Esophagus squamous epithelium (tissue), 5 donors: ENCODE measurements at places on chromosomes 7 and 10.

GRCh38 chr7:104482362-104483037, 154.1 kb downstream of the LHFPL3 start:
- no peak for DNase-seq

DNA sequence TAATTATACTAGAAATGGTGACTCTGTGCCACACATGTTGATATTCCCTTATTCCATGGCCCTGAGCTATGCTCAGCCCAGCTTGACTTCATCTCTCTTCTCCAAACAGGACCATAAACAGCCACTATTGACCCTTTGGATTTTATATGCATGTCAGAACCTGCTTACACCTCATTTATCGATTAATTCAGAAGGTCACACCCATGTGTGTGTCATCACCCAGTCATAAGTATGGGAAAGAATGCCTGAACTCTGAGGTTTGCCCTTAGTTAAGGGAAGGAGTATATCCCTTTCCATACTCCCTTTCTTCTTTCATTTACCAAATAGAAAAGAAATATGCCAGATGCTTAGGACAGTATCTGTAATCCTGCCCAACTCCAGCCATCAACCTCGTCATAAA, 602.3 kb downstream of the SORCS3 start:
- no peak for DNase-seq

- no peak for DNase-seq
These were observed 220.1 kb upstream of the FZD1 start for GRCh38 chr7:91043924-91044645.

DNA sequence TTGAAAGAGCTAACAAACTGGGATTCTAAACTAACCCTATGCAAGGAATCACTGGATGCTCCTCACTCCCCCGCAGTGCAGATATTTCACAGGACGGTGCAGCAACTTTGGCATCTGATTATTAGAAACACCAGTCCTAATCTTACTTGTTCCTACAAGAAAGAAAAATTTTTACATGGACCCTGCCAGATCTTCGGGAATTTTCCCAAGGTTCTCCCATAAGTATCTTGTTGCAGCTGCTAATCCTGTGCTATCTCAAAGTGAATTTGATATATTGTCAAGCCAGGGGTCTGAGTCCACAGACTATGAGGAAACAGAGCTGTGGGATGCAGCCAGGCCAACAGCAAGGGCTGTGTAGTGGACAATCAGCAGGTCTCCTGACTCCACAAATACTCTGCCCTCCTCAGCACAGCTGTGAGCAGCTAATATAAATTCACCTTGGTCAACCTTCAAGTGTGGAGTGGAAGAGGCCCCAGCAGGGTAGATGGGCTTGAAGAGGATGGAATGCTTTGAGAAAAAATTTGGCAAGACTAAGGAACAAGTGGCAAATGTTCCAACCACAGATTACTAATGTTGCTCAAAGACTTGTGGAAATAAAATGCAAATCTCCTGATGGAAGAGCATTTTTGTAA, 25.6 kb downstream of the VSTM4 start:
- DNase-seq: no peak

DNA sequence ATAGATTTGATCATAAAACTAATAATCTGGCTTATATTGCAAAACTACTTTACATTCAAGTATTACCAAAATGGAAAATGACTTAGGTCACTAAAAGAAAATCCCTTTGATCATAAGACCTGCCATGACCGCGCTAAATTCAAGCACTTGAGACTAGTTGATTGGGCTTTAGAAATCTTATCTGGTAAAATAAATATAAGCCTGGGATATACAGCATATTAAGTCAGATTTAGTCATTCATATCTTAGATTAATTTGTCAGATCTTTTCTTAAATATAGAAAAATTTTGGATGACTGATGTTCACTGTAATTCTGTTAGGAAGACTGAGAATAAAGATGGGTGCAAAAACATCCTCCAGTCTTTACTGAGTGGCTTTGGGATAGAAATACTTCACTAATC, 450.0 kb downstream of the HTR7 start:
- no peak for DNase-seq

DNA sequence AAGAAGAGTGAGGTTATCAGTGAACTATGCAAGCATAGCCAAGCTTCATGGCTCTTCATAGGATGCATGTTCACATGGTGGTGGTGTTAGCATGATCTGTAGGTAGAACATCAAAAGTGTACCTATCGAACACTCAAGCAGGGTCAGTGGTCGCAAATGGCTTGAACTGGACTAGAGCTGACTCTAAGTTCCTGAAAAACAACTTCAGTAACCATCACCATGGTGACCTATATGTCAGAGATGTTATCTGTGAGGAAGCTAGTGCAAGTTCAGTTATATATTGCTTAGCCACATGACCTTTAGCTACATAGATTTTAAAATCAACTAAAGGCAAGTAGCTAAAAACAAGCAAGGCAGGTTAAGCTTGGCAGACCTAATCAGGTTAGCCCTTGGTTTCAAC, 163.1 kb upstream of the AGR3 start:
- no peak for DNase-seq

DNA sequence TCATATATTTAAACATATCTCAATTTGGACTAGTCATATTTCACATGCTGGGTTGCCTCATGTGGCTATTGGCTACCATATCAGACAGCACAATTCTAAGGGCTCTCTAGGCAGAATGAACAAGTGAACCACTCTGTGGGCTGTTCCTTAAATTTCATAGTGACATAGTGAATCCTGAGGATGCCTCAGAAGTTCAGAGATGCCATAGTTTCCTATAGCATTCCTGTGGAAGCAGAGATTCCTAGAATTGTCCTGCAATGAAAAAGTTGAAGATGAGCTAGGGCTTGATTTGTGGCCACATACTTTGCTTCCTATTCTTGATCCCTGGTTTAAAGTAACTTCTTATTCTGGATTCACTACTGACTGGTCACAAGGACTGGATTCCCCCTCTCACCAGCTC, 35.6 kb downstream of the MKX start:
- DNase-seq: no peak

DNA sequence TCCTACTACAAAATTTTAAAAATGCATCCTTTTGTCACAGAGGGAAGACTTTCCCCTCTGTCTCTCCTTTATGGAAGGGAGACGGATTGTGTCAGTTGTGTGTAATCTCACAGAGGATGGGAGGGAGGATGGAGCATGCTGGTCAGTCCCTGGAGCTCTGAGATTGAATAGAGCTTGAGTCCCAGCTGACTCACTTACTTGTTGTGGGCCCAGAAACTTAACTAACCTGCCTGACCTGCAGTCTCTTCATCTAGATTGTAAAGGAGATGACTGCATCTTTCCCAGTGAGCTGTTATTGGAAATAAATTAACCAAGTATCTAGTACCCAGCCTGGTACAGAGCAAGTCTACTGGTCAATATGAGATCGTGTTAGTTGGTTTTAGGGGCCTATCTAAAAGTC, 77.9 kb upstream of the ADO start:
- no peak for DNase-seq

DNA sequence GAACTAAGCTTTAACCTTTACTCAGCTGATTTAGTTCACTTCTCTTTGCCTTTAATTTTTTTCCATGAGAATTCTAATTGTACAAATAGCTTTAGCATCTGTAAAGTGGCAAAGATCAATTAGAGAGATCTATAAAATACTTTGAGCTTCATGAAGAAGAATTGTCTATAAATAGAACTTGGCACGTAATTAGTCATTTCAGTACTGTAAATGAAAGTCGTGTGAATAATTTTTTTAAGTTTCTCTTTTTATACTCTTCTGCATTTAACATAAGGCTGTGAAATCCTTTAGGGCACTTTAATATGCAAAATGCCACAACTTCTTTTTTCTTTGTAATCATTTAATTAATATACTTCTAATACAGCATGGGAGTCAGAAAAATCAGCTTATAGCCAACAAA, 177.8 kb downstream of the CSTF2T start:
- no peak for DNase-seq

- no peak for DNase-seq
These were observed 452 bp upstream of the TMEM140 start for GRCh38 chr7:135147341-135147898.

DNA sequence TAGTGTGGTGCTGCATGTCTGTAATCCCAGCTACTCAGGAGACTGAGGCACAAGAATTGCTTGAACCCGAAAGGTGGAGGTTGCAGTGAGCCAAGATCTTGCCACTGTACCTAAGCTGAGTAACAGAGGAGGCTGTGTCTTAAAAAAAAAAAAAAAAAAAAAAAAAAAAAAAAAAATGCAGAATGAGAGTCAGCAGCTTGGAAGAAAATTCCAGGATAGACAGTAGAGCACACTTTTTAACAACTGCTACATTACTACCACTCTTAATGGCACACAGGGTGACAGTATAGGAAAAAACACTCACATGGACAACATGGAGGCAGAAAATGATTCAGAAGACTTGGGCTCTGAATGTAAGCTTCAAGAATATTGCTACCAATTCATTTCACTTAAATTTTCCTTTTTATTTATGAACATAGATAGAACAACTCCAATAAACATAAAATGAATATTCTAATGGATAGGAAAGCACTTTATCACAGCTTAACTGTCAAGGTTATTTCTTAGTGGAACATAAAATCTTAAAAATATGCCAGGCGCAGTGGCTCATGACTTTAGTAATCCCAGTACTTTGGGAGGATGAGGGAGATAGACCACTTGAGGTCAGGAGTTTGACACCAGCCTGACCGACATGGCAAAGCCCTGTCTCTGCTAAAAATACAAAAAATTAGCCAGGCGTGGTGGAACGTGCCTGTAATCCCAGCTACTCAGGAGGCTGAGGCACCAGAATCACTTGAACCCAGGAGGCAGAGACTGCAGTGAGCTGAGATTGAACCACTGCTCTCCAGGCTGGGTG, 31.5 kb downstream of the CHCHD3 start:
- no peak for DNase-seq

DNA sequence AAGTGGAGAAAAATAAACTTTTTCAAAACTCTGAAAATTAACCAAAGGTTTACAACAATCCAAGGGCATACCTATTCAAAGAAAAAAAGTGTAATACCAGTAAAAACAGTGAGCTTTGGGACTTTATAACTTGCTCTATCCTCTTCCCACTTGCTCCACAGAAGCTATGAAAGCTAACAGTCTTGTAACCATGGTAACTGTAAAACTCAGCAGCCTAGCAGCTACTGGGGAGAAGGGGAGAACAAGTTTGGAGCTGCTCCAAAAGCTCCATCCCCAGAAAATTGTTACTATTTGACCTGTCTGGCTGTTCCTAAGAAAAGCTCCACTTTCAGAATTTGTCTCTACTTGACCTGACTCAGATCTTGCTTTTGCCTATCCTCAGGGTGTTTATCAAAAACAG, 191.5 kb downstream of the OTUD1 start:
- DNase-seq: no peak

DNA sequence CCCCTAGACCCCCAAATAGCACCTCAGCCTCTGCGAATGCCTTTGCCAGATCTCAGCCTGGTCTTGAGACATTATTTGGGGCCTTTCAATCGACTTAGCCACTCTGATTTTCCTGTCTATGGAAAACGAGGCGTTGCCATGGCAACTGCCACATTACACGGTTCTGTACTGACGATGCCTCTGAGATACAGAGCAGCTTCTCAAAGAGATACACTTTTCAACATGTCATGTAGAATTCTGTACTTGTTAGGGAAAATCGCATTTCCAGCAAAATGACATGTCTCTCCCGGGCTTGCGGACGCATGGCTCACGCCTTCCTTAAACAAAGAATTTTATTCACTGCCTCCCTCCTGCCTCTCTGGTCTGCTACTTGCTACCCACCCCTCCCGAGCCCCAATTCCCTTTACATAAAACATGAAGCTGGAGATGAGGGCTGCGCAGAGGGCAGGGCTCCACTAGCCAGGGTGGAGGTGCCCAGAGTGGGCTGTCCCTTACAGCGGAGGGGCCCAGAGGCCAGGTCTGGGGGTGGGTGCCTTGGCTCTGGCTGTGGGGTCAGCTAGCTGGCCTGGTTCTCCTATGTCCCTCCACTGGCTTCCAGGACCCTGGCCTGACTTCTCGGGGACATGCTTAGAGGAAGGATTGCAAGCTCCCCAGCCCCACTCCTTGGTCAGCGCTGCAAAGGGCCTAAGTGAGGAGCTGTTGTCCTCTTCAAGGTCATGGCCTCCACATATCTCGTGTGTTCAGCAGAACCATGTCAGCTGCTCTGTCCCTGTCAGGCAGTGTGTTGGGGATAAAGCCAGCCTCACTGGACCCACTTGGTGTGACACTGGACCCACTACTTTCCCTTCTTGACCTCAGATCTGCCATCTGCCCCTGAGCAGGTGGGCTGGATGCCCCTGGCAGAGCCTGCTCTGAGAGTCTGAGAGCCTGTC, 342.5 kb downstream of the RPS24 start:
- no peak for DNase-seq

- no peak for DNase-seq
These were observed 25.5 kb downstream of the RNLS start for GRCh38 chr10:88557658-88558057.

GRCh38 chr7:149633976-149634945, 136.7 kb upstream of the ZNF746 start:
- DNase-seq: no peak

DNA sequence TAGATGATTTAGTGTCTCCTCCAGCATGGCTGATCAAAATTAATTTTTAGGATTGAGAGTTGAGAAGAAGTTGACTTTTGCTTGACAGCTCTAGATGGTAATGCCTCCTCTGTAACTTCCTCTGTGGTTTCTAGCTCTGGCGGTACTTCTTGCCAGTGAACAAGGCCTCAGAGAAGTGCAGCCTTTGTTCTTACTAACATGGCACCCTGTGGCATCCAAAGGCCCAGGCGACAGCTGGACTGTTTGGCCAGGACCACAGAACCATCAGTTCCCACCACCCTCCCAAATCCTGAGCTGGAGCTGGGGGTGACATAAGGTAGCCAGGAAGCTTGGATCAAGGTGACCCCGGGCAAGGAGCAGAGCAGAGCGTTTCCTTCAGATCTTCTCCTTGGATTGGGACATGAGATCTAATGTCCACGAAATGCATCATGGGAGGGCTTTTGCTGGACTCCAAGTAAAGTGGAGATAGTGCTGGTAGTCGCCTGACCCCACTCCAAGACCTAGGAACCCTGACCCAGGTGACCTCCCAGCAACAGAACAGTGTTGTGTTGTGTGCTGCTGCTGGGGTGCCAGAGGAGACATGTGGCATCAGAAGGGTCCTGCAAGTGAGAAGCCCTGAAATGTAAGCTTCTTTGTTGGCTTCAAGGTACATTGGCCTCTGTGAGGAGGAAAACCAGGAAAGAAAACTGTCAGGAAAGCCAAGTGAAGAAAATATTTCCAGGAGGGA, 41.8 kb downstream of the APBB1IP start:
- DNase-seq: no peak

DNA sequence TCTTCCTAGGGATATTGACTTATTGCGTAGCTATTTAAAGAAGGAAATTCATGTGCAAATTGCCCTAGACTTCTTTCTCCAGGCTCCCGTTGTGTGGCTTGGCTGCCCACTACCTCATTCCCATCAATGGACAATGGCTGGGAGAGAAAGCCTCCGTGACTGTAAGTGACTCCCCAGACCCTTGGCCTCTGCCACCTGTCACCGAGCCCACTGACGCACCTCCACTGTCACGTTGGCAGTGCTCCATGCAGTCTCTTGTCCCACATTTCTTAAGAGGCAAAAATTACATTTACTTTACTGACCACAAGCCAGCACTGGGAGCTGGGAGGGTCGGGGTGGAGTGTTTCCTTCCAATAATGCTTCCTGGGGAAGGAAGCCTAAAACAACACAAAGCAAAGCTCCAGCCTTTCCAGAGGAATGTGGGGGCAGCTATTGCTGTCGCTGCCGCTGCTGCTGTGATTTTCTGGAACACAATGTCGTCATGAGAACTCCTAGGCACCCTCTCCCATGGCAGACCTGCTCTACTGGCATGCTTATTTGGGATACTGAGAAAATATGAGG, 89.7 kb upstream of the STEAP1B start:
- no peak for DNase-seq
